ENCODE measurements at places on chromosomes 3 and 15. TPM values are rescaled to one million over a fixed set of nuclear protein-coding genes. Genes with fewer than 3 reads are reported as not detected.

Gene FSTL1
- total RNA-seq: 637 TPM

Gene SKOR1
- total RNA-seq: under 0.01 TPM

Gene TRH
- total RNA-seq: 0.18 TPM

Gene DPPA2
- total RNA-seq: not detected

Gene UBA3
- 77.8 TPM for total RNA-seq

Gene CP
- total RNA-seq: not detected

Gene SAMMSON
- total RNA-seq: not detected

Gene HES1
- total RNA-seq: 0.18 TPM

Gene LTF
- total RNA-seq: not detected

Gene PROS1
- total RNA-seq: 25.3 TPM

Gene PAQR5
- 2.6 TPM for total RNA-seq
